ENCODE measurements at places on chromosomes 12 and 14.

DNA sequence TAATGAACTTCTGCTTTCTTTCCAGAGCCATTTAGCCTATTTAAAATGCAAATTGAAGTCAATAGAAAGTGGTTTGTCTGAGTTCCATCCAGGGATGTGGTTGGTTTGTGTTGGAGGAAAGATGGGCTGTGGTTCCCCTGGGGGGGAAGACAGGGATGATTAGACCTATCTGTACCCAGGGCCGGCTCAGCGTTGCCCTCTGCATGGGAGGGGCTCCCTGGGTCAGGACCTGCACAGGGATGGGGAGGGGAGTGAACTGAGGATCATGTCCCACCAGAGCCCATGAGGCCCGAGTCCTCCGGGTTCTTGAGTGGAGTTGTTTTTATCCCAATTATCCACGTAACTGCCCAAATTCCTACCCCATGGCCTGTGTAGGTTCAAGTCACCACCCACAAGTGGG, 76.9 kb upstream of the SFSWAP start:
- no peak for DNase-seq

GRCh38 chr12:39074063-39074462, 168.7 kb upstream of the CPNE8 start:
- no peak for DNase-seq

GRCh38 chr12:64688219-64688618, 71.0 kb downstream of the GNS start:
- no peak for DNase-seq

- DNase-seq: no peak
Measured at GRCh38 chr12:72094490-72094889, 155.8 kb downstream of the TPH2 start.

All from K562 (cell line).